A549 (cell line): ENCODE measurements at places on chromosomes 13 and 19. TPM values are rescaled to one million over a fixed set of nuclear protein-coding genes. Genes with fewer than 3 reads are reported as not detected.

PSG6 gene
- polyA plus RNA-seq = not detected in 3 replicates

EID2B gene
- polyA plus RNA-seq = 9.2 to 10.1 TPM (median 9.3 TPM) in 3 replicates

ERICH4 gene
- polyA plus RNA-seq = 0.10 TPM in 1 of 3 replicates, not detected in the others

GPR183 gene
- not detected in 3 replicates for polyA plus RNA-seq

CA11 gene
- polyA plus RNA-seq = 12.8 to 21.0 TPM (median 17.5 TPM) in 3 replicates

KLF5 gene
- polyA plus RNA-seq = 31.8 to 48.7 TPM (median 34.4 TPM) in 3 replicates

ZNF136 gene
- 1.4 to 1.6 TPM (median 1.5 TPM) in 3 replicates for polyA plus RNA-seq

ZNF540 gene
- 0.15 to 0.39 TPM (median 0.22 TPM) in 3 replicates for polyA plus RNA-seq

ZNF714 gene
- polyA plus RNA-seq = 3.0 to 3.7 TPM (median 3.5 TPM) in 3 replicates

AP1M1 gene
- 63.0 to 68.0 TPM (median 63.6 TPM) in 3 replicates for polyA plus RNA-seq

CEBPA gene
- 6.2 to 6.6 TPM (median 6.3 TPM) in 3 replicates for polyA plus RNA-seq

FRY gene
- 0.08 TPM in 1 of 3 replicates, not detected in the others for polyA plus RNA-seq

THSD8 gene
- not detected in 3 replicates for polyA plus RNA-seq

SKA3 gene
- 12.1 to 15.3 TPM (median 13.5 TPM) in 3 replicates for polyA plus RNA-seq

ZNF426 gene
- polyA plus RNA-seq = 0.88 to 1.5 TPM (median 0.99 TPM) in 3 replicates

PLVAP gene
- polyA plus RNA-seq = not detected in 3 replicates

IGFL1 gene
- 1.0 to 1.9 TPM (median 1.1 TPM) in 3 replicates for polyA plus RNA-seq

COQ8B gene
- 55.3 to 64.9 TPM (median 63.6 TPM) in 3 replicates for polyA plus RNA-seq

ZNF728 gene
- not detected in 3 replicates for polyA plus RNA-seq

PSG11 gene
- not detected in 3 replicates for polyA plus RNA-seq

MTMR6 gene
- polyA plus RNA-seq = 8.7 to 9.1 TPM (median 8.8 TPM) in 3 replicates

SIAH3 gene
- polyA plus RNA-seq = not detected in 3 replicates

FGF14 gene
- polyA plus RNA-seq = not detected in 3 replicates

ZFP14 gene
- 3.3 to 3.8 TPM (median 3.4 TPM) in 3 replicates for polyA plus RNA-seq

PROZ gene
- not detected in 3 replicates for polyA plus RNA-seq

FPR1 gene
- 0.04 to 0.05 TPM in 2 of 3 replicates, not detected in the other for polyA plus RNA-seq

MRPS12 gene
- polyA plus RNA-seq = 198 to 217 TPM (median 213 TPM) in 3 replicates

EBPL gene
- polyA plus RNA-seq = 51.8 to 56.7 TPM (median 53.1 TPM) in 3 replicates

ZNF699 gene
- polyA plus RNA-seq = 1.1 to 1.6 TPM (median 1.1 TPM) in 3 replicates

RAB3D gene
- 4.1 to 5.6 TPM (median 4.8 TPM) in 3 replicates for polyA plus RNA-seq

ZNF708 gene
- 1.1 to 1.8 TPM (median 1.1 TPM) in 3 replicates for polyA plus RNA-seq

BEST2 gene
- polyA plus RNA-seq = not detected in 3 replicates

WDR87 gene
- polyA plus RNA-seq = not detected in 3 replicates
